A549 treated with Mapracorat at 1 μM for 4 hours (cell line): ENCODE measurements at places on chromosomes 1 and 21. TPM values are rescaled to one million over a fixed set of nuclear protein-coding genes. Genes with fewer than 3 reads are reported as not detected.

MCOLN2 gene
- 1.5 to 2.5 TPM (median 2.0 TPM) in 5 replicates for total RNA-seq

CYP2J2 gene
- total RNA-seq = 0.07 to 0.11 TPM (median 0.08 TPM) in 3 of 5 replicates, not detected in the others

HSPA13 gene
- total RNA-seq = 10.8 to 15.9 TPM (median 14.5 TPM) in 5 replicates

ABL2 gene
- total RNA-seq = 16.2 to 22.3 TPM (median 16.8 TPM) in 5 replicates

FCRL2 gene
- total RNA-seq = not detected in 5 replicates

OR10J4 gene
- not detected in 5 replicates for total RNA-seq

PM20D1 gene
- total RNA-seq = not detected in 5 replicates

PCSK9 gene
- 2.0 to 3.8 TPM (median 3.0 TPM) in 5 replicates for total RNA-seq
